ENCODE measurements at places on chromosomes 2 and 18.

- no peak for DNase-seq
Measured at GRCh38 chr2:132782176-132782783, 112.3 kb upstream of the LYPD1 start.

GRCh38 chr2:159000072-159000471, 31.6 kb downstream of the TANC1 start:
- DNase-seq, result no peak

GRCh38 chr2:127356531-127356930, 31.2 kb downstream of the MAP3K2 start:
- no peak for DNase-seq

GRCh38 chr2:29053223-29053622, 21.1 kb downstream of the PCARE start:
- no peak for DNase-seq

GRCh38 chr2:193701484-193701883, 1506.8 kb upstream of the TMEFF2 start:
- DNase-seq, result no peak

GRCh38 chr18:75041586-75041985, 167.4 kb downstream of the PTGR3 start:
- DNase-seq, result no peak

GRCh38 chr2:160869411-160869810, 290.8 kb upstream of the TANK start:
- no peak for DNase-seq

DNA sequence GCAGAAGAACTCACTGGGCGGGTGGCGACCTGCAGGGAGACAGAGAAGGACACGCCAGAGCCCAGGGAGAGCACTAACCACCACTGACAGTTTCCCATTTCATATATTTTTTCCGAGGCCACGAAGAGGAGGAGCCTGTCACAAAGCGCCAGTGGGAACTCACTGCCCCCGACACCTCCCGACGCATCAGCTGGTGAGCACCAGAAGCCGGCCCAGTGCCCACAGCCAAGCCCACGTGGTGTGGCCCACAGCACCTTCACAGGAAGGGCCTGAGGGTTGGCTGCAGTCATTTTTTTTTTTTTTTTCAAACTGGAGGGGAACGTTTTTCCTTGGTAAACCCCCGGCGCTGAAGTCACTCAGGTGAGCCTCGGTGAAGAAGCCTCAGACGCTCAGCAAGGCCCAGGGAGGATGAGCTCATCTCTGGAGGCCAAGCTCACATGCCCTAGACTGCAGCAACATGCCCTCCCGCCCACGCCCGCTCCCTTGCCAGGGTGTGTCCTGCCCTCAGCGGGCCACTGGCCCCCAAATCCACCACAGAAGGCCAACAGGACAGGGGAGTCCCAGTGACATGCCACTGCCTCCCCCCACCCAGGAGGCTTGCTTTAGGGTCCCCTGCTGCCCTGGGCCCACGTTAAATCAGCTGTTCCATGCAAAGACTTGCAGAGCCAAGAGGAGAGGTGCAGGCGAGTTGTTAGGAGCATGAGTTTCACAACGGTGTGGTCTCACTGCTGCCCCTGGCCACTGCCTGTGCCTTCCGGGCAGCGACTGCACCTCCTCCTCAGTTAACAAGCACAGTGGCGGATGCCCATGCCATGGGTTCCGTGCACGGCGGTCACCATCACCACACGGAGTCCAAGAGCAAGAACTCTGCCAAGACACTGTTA, 68.1 kb downstream of the PARD6G start:
- DNase-seq, result no peak

GRCh38 chr2:186919296-186919695, 70.3 kb upstream of the ZSWIM2 start:
- DNase-seq, result no peak

DNA sequence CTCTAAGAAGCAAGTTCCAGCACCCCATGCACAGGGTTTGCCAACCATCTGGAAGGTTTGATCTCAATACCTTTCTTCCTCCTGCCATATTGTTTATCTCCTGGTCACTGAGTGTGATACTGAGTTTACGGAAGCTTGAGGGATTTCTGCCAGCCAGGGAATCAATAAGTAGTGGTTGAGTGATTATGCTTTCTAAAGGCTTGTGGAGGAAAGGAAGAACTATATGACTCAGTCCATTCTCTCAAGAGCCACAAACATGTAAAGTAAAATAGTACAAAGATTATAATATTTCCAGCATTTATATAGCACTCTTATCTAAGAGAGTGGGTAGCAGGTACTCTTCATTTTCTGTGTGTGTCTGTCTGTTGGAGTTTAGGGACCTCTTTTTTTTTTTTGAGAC, 49.2 kb downstream of the SLC4A3 start:
- no peak for DNase-seq

DNA sequence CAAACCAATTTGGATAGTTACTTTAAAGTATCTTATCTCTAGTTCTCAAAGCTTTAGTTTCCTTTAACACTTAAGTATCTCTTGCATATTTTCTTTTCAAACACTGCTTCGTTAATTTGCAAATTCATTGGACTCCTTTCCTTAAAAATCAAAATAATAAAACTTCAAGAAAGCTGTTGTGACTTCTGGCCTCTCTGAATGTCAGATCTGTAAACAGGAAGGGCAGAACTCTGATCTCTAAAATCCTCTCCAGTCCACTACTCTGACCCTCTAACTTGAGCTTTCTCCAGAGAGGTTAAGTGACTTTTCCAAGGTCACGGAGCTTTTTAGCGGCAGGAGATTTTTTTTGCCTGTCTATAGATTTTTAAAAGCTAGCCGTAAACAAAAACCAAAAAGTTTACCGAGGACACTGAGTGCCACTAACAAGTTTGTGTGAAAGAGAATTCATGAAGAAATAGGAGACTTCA, 155.5 kb downstream of the TGIF1 start:
- DNase-seq, result no peak

- DNase-seq, result peak; percentile 60
Measured at GRCh38 chr2:25274868-25275574, 66.7 kb downstream of the DNMT3A start.

GRCh38 chr2:222669353-222669752, 2.1 kb upstream of the MOGAT1 start:
- no peak for DNase-seq

- no peak for DNase-seq
Measured at GRCh38 chr2:126862730-126863129, 36.0 kb upstream of the TEX51 start.

- no peak for DNase-seq
Measured at GRCh38 chr2:201130524-201131186, 14.7 kb downstream of the CFLAR start.

- no peak for DNase-seq
Measured at GRCh38 chr2:67596871-67597270, 199.7 kb downstream of the ETAA1 start.

DNA sequence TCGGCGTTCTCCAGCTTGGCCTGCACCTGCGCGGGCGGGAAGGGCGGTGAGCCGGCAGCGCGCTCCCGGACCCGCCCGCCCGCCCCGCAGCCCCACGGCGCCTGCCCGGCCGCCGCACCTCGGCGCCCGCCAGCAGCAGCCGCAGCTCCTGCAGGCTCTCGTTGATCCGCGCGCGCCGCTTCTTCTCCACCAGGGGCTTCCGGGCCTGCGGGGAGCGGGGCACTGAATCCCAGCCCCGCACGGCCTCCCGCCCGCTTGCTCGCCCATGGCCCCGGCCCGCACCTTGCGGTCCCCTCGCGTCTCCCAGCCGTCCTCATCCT, 335 bp downstream of the HES6 start:
- DNase-seq, result no peak

DNA sequence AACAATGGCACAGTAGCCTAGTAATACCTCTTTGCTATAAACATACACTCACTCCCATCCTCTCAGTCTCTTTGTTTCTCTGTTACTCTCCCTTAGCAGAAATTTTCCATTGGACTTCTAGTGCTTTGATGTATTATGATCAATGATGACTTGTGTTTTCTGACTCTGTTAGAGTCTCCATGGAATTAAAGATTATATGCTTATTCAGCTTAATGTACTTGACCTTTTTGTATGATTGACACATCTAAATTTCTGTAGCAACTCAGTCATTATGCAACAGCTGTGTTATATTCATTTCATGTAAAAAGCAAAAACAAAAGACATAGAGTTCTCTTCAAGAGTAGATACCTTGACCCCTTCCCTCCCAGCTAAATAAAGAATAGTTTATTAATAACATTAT, 173.8 kb downstream of the SLC4A10 start:
- DNase-seq, result no peak

- no peak for DNase-seq
Measured at GRCh38 chr2:74312913-74313312, 30.3 kb downstream of the SLC4A5 start.
